Suprapubic skin (tissue), 4 donors: ENCODE measurements at places on chromosomes 13 and 19. TPM values are rescaled to one million over a fixed set of nuclear protein-coding genes. Genes with fewer than 3 reads are reported as not detected.
A peak's percentile ranks its signal among the peaks of the same experiment; 100 is the strongest.

DNA sequence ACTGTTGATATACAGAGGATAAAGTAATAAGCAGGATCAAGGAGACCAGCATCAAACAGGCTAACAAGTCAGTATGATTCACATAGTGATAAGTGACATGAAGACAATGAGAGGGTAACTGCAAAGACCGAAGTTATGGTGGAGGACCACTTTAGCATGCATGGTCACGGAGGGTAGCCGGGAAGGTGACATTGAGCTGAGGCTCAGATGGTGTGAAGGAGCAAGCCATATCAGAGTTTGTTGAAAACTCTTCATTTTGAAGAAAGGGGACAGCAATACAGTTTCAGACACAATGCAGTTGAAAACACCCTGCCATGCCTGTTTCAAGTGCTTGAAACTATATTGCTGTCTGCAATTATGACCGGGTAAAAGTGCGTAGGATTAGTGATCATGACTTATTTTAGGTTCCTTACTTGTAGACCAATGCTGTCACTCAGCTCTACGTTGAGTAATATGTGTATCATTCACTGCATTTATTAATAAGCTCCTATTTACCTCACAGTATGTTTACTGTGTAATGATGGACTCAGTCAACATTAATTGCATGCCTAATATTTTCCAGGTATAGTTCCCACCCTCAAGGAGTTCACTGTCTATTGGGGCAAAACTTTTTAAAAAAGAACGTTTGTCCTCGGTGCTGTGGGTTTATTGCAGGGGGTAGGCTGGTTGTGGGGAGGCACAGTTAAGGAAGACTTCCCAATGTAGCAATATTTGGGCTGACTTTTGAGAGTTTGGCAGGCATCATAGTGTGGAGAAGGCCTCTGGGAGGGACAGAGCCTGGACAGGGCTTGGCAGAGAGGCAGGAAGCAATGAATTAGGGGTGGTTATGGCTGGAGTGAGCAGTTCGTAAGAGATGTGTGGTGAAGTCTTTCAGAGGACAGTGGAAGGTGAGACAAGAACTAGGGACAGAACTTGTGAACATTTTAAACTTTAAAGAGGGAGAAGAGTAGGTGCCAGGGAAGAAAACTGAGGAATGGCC is 3.2 kb downstream of the UBAC2 start:
- DNase-seq: no peak

DNA sequence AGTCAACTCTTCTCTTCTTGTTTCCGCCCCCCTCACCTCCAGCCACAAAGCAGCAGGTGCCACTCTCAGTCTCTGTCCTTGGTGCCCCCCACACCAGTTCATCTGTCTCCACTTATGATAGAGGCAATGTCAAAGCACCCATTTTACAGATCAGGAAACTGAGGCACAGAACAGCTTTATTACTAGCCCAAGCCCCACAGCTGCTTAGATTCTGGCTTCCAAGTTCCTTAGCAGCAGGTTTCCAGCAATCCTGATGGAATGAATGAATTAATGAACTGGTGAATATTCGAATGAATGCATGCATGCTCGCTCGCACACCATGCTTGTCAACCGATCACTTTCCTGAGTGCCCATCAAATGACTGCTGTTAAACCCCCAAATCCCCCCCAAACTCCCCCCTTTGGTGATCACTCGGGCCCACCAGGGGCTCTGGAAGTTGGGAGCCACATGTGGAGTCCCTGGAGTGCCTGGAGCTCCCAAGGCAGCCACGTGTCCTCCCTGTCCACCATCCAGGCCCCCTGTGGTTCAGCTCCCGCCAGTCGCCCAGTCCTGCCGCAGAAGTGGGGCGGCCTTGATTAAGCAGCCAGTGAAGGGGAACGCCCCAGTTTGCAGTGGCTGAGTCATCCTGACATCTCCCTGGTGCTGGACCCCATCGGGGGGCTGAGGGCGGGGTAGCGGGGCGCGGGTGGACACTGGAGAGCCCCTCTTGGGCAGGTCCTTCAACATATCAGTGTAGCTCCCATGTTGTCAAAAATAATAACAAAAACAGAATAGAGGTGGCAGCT is 6.8 kb downstream of the PTPRS start:
- no peak for DNase-seq

DNA sequence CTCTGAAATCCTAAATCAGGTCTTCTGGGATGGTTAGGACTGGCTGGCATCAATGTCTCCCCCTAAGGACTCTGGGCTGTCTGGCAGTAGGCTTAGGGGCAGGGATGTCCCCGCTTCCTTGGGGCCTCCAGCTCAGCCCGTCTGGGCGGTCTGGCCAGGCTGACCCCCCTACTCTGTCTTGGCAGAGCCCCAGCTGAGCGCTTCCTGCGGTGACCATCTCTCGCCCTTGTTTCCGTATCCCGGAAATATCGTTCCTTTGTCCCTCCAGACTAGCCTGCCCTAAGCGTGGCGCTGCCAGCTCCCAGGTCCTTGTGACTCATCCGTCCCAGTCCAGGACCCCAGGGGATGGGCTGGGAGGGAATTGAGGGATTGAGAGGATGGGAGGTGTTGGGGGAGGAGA is 11.3 kb downstream of the GTPBP3 start:
- DNase-seq: no peak

DNA sequence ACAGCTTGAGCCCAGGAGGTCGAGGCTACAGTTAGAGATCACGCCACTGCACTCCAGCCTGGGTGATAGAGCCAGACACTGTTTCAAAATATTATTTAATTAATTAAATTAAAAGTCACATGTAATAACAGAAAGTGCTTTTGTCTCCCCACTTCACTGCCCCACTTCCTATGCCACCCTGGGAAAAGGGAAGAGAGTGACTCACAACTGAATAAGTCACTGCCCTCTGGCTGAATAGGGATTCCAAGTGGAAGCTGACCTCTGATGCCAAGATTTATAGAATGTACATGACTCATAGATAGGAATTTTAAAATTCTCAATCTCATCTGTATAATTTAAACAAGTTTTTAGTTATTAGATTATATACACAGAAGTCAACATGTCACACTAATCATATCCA is 22.2 kb upstream of the ERVV-1 start:
- DNase-seq: no peak

GRCh38 chr19:42083537-42083936 is 7.6 kb downstream of the ZNF574 start:
- DNase-seq: no peak

DNA sequence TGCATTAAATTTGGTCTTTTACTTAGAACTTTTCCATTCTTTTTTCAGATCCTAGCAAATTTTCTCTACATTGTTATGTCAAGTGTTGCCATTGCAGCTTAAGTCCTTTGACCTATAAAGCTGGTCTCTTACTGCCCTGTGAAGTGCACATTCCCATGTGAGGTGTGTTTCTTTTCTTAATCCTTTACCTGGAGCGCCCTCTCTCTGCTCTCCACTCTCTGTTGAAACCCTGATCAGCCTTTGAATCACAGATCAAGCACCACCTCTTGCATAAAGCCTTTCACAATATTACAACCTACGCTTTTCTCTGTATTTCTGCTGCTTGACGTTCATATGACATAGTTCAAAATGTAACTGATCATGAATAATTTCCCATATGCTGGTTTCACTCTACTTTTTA is 84.8 kb downstream of the PCDH17 start:
- DNase-seq: no peak

DNA sequence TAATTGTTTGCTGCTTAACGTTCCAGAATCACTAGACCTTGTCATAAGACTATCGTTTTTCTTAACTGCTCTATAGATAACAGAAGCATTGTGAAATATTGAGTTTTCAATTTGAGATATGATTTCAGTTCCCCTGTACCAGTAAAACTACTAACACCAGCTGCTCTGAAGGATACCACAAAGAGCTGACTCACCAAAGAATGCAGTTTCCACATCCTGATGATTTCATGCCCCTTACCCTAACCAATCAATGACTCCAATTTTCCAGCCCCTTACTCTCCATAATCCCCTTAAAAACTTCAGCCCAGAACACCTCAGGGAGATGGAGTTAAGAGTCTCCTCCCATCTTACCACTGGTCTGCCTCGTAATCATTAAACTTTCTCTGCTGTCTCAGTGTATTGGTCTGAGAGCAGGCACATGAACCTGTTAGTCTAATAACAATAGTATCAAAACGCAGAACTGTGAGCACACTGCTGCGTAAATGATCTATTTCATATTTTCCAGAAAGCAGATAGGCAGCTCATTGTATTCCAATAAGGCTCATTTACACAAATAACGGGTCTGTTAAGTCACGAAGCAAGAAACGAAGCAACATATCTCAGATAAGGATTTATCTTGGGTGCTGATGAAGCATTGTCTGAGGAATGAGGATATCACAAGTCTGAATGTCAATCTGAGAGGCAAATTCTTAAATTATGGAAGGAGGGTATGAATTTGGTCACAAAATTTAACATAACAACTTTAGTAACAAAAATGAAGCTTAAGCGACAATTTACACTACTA is 14.1 kb upstream of the CCNA1 start:
- DNase-seq: no peak

- no peak for DNase-seq
Observed at GRCh38 chr19:7408251-7408650, 59.5 kb downstream of the ARHGEF18 start.

- no peak for DNase-seq
Observed at GRCh38 chr19:16571822-16572331, 338 bp downstream of the SLC35E1 start.

GRCh38 chr13:33110713-33111413 is 94.6 kb downstream of the KL start:
- DNase-seq: peak; percentile 75

DNA sequence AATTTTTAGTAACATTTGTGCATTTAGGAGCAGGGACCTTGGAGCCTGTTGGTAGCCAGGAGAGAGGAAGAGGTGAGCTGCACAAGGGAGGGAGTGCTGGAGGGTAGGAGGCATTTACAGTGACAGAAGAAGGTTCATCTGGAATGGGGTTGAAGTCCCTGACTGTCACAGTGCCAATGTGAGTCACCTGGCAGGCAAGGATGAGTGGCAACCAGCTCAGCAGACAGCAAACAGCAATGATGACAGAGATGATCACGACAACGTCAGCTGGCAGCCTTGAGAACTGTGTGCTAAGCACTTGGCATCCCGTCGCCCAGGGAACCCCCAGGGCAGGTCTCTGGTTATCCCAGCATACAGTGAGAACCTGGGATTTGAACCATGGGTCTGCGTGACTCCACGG is 2.6 kb downstream of the OR10H5 start:
- DNase-seq: no peak

DNA sequence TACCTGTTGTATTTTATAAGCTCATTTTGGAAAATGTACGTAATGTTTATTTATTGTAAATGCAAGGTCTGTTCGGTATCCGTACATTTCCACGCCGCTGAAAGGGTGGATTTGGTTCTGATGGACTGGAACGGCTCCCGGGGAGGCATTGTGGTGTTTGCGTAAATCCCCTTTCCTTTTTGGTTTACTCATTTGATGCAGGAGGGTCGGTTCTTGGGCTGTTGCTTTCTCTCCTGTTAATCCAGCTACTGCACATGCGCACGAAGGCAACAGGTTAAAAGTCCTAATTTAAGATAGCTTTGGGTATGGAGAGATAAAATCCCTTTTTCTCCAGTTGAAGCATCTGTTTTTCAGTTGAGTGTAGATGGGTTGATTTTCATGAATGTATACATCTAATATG is 224.4 kb downstream of the TM9SF2 start:
- no peak for DNase-seq

GRCh38 chr13:65857942-65858565 is 1372.1 kb downstream of the PCDH9 start:
- DNase-seq: no peak

DNA sequence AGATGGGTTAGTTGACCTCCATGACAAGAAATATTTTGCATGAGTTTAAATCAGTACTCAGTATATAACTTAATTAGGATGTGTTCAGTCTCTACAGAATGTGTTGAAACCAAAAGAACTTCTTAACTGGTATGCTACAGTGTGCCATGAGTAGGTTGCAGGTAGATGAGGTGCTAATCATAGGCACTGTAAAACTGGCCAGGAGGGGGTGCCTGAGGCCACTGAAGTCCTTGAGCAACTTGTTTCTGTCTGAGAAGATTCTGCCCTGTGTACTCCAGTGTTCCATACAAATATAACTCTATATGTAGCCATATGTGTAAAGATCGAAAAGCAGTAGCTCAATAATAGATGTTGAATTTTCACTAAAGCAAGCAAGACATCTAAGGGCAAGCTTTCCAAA is 549.2 kb upstream of the KLF12 start:
- no peak for DNase-seq

GRCh38 chr19:45150751-45151281 is 10.0 kb downstream of the NKPD1 start:
- DNase-seq: no peak

DNA sequence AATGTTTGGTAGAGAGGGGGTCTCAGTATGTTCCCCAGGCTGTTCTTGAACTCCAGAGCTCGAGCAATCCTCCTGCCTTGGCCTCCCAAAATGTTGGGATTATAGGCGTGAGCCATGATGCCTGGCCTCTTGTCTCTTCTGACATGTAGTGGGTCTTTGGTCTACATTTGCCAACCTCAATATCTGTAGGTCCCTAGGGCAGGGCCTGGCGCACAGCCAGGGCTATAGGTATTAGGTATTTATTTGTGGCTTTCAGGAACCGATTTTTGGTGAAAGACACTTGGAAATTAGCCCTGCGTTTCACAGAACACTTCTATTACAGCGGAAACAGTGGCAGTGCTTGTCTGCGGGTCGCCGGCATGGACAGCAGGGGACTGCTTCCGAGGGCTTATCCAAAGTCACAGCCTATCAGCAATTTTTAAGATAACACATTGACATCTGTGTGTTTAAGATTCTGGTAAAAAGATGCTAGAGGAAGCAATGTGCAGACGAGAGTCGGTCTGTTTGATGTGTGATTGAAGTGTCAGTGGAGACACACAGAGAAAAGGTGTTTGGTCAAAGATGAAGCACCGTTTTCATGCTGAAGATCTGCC is 14.5 kb downstream of the ZNF536 start:
- DNase-seq: no peak

- DNase-seq: no peak
Observed at GRCh38 chr19:18672606-18673337, 10.7 kb upstream of the CRTC1 start.

GRCh38 chr13:51453207-51453958 is 547 bp upstream of the INTS6 start:
- peak; percentile 89 for DNase-seq

The YJU2 gene
- 25.5 TPM for total RNA-seq

The MLNR gene
- total RNA-seq: not detected

The LRRC4B gene
- 0.60 TPM for total RNA-seq

The GPR4 gene
- total RNA-seq: 2.4 TPM

The SLC25A23 gene
- total RNA-seq: 39.5 TPM

The PLEKHJ1 gene
- total RNA-seq: 78.0 TPM

The CLN5 gene
- total RNA-seq: 21.8 TPM
